CD14-positive monocyte (primary cell): ENCODE measurements at places on chromosomes 5 and 9.
A peak's percentile ranks its signal among the peaks of the same experiment; 100 is the strongest.

DNA sequence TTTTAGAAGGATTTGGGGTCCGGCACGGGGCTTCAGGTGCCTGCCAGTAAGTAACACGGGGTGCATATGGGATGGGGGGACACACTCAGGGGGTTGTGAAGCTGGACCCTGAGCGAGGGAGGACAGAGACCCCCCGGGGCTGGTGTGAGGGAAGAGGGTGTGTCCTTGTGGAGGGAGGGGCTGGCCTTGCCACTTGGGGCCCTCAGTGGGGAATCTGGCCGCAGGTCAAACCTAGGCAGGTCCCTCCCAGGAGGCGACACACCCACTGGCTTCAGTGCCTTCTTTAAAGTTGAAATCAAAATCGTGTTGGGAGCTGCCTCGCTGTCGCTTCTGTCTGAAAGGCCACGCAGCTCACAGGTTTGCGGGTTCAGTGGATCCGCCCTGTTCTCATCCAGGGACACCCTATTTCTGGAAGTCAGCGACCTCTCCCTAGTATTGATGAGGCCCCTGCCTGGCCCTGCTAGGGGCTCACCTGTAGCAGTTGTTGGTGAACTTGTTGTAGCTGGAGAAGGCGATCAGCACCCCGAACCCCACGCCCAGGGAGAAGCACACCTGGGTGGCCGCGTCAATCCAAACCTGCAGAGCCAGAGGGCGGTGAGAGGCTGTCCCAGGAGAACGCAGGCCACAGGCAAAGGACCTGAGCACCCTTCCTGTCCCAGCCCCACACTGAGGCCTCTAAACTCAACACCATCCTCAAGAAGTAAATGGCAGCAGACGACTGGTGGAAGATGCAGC, 29.4 kb downstream of the SLC6A3 start:
- no peak for DNase-seq

GRCh38 chr9:131361202-131361833, 32.6 kb upstream of the PRRC2B start:
- DNase-seq, result peak; percentile 21

DNA sequence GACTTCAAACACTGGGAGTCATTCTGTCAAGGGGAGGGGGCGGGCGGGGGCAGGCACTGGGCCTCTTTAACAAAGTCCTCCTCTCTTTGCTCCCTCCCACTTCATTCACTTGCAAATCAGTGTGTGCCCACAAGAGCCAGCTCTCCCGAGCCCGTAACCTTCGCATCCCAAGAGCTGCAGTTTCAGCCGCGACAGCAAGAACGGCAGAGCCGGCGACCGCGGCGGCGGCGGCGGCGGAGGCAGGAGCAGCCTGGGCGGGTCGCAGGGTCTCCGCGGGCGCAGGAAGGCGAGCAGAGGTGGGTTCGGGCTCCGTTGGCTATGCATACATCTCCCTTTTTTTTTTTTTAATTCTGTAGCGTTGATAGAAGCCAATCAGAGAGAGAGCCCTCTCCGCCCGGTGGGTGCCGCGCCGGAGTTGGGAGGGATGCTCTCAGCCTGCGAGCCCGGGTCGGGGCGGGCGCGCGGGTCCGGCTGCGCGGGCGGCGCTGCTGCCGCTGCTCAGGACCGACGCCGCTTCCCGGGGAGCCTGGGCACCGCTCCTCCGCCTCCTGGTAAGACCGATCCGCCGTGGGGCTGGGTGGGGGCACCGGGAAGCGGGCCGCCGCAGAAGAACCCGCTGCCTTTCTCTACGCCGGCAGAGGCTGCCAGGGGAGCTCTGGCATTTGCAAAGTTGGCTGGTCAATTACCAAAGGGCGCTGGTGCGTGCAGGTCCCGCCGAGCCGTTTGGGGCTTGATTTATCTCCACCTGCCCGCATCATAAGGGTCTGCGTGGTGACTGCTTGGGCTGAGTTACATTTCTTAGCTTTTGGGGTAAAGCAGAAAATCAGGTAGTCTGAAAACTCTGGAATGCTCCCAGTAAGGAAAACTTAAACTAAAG, at the start of gene CDH6:
Gene CDH6, plus strand, starts transcription at position 96 of the 877 bp plus-strand sequence. CDS start 73,788 bp downstream, outside the sequence.
- DNase-seq, result no peak

DNA sequence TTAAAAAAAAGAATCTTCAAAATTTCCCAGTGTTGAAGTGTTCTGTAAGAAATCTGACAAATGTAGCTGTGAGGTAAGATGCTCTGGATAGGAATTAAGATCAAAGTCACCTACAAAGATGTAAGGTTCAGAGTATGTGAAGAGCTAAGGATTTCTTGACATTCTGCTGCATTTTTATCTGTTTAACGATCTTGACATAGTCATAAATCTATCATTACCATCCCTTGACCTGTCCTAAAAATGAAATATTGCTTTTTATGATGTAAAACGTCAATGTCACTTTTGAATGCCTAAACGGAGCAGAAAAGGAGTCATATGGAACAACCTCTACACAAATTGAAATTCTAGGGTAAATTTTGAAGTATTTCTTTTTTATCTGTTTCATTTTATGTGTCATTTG, 939.3 kb downstream of the CDH18 start:
- DNase-seq, result no peak

DNA sequence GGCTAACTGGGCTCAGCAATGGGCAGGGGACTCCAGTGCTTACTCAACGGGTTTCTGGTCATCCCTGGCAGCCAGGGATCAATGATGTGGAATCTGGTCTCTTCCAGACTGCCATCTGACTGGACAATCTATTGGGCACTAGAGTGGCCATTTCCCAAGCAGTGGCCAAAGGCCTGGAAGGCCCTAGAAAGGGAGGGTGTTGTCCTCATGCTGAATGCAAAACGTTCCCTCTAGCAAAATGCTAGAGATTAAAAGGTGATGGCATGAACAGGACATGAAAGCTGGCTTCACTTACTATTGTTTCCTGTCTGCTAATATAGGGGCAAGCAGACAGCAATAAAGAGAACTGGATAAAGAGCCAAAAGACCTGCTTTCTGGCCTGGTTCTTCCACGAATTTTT, 254.2 kb upstream of the PANK3 start:
- DNase-seq, result no peak

GRCh38 chr9:121700165-121700831, 48.9 kb downstream of the DAB2IP start:
- no peak for DNase-seq

- DNase-seq, result peak; percentile 3
Observed at GRCh38 chr9:134738869-134739659, 97.5 kb downstream of the COL5A1 start.

- DNase-seq, result no peak
Observed at GRCh38 chr5:109601736-109602135, 88.0 kb upstream of the MAN2A1 start.

GRCh38 chr5:159304961-159305595, 25.2 kb downstream of the IL12B start:
- no peak for DNase-seq

- no peak for DNase-seq
Observed at GRCh38 chr5:139675825-139676224, 27.7 kb downstream of the CXXC5 start.

DNA sequence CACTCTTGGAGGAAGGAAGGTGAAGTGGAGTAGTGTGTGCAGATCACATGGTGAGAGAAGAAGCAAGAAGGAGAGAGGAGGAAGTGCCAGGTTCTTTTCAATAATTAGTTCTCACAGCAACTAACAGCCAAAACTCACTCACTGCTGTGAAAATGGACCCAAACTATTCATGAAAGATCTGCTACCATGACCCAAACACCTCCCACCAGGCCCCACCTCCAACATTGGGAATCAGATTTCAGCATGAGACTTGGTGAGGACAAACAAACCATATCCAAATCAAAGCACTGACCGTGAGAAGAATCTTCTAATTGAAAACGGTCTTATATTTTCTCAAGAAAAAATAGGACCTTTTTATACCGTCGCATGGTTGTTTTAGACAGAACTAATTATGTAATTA, 468.7 kb upstream of the TYRP1 start:
- no peak for DNase-seq

DNA sequence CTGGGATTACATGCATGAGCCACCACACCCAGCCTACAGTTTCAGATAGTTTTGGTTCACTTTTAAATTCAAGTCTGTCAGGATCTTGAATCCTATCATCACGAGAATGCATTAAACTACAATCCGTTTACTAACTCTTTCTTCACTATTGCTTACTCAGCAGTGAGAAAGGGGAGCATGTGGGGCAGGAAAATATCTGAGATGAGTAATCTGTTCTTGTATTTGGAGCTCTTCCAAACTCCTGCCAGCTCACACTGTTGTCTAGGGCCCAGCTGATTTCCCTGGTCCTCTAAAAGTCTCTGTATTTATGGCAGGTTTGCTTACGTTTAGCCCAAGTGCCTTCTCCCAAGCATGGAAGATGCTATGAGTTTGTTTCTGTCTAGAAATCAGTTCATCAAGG, 152.2 kb downstream of the FGF18 start:
- DNase-seq, result no peak

DNA sequence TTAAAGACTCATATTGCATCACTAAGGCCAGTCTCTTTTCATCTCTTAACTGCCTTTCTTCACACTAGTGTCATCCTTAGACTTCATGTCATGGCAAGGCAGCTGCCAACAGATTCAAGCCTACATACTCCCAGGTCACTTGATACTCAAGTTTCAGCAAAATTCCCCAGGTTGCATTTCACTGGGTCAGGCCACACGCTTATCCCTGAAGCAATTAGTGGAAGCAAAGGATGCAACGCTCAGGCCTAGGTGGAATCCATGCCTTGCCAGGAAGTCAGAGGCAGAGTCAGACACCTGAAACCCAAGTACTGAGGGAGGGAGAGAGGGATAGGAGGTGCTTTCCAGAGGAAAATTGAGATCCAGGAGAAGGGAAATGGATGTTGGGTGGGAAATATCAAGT, 28.9 kb downstream of the YIPF5 start:
- no peak for DNase-seq

DNA sequence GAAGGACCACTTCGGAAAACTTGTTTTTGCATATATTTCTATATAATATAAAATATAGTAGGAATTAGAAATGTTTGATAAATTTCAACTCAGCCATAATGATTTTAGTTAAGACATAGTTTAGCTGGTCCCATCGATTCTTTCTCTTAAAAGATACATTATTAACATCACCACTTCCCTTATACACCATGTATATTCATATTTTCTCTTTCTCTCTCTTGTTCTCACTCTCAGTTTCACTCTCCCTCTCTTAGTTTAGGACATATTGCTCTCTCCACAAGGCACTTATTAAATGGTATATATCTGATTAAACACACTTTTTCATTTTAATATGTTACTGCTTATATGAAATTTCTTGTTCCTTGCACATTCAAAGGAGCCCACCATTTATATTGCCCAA, 90.1 kb upstream of the RASEF start:
- DNase-seq, result no peak

- no peak for DNase-seq
Observed at GRCh38 chr5:111345731-111346130, 121.5 kb downstream of the CAMK4 start.

GRCh38 chr9:16612627-16613026, 257.8 kb downstream of the BNC2 start:
- DNase-seq, result no peak

- no peak for DNase-seq
Observed at GRCh38 chr9:69519470-69520240, 152.5 kb downstream of the APBA1 start.

DNA sequence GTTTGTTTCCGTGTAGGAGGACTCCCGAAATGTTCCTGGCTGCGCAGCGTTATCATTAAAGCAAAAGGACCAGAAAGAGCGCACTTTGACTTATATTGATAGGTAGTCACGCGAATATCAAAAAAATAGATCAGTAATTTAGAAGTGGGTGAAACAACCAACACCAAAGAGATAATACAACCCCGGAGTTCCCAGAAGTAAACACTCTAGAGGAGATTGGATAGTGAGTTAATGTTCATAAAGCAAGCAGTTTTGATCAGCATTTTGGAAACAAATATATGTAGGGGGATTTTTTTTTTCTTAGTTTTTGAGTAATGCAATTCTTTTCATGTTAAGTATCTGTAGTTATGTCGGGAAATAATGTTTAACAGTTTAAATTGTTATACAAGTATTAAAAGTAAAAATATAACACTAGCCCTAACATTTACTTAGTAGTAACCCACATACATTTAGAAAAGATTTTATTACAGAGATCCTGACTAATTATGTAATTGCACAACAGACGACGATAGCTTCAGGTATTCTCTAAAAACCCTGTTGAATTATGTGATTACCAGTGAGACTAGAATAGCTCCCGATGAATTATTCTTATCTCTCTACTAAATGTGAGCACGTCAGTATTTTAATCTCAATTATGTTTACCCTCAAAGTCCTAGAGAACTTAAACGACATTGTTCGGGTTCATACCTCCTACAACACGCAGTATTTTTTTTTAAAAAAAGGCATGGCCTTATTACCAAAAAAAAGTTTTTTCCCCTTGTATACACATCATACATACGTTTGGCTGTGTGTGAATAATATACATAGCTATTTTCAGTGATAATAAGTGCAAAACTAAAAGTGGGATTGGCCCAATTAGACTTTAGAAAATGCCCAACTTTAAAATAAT, 9.4 kb upstream of the NFIB start:
- DNase-seq, result no peak

DNA sequence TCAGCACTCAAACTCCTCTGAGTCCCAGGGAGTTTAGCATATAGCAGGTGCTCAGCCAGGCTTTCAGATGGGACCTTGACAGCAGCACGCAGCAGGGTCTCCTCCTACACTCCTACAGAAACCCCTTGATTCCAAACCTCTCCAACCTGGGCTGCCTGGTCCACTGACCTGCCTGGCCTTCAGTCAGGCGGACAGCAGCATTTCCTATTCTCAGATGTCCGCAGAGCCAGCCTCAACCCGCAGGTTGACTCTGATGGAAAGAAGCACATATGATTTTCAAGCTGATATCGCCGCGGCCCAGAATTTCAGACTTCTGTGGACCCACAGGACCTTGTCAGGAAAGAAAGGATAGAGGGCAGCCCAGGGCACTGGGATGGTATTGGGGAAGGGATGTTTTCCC, 5.3 kb upstream of the SLC25A48 start:
- no peak for DNase-seq

DNA sequence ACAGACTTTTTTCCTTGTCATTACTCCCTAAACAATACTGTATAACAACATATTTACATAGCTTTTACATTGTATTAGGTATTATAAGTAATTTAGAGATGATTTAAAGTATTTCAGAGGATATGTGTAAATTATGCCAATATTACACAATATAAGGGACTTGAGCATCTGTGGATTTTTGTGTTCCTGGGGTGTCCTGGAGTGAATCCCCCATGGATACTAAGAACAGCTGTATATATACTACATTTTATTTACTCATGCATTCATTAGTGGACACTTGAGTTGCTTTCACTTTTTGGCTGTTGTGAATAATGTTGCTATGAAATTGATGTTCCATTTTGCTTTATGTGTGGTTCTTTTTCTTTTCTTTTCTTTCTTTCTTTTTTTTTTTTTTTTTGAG, 348.8 kb downstream of the SH3GL2 start:
- no peak for DNase-seq

GRCh38 chr5:120476063-120476462, 12.0 kb downstream of the PRR16 start:
- DNase-seq, result no peak
